CD4-positive, alpha-beta T cell treated with Interleukin-6 at 100 ng/mL for 8 hours (primary cell): ENCODE measurements at places on chromosomes 2 and 18.

DNA sequence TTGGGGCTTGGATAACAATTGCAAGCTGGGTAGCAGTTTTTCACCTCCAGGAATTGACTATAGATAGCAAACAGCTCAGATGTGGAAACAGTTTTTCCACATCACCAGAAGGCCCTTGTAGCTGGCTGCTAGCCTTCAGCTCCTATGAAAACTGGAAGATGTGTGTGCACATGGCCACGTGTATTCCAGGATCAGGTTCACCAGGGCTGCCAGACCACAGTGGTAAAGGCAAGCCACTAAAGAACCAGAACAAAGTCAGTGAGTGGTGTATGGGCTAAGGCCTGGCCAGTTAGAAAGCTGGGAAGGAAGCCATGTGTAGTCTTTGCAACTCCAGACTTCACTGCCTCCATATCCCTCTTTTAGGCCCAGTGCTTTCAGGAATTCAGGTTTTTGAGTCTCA lies 12.9 kb downstream of the LRRTM1 start:
- no peak for DNase-seq

GRCh38 chr18:70553245-70553935 lies 264.5 kb downstream of the SOCS6 start:
- no peak for DNase-seq

- no peak for DNase-seq
Observed at GRCh38 chr18:74078257-74078656, 69.4 kb downstream of the FBXO15 start.

DNA sequence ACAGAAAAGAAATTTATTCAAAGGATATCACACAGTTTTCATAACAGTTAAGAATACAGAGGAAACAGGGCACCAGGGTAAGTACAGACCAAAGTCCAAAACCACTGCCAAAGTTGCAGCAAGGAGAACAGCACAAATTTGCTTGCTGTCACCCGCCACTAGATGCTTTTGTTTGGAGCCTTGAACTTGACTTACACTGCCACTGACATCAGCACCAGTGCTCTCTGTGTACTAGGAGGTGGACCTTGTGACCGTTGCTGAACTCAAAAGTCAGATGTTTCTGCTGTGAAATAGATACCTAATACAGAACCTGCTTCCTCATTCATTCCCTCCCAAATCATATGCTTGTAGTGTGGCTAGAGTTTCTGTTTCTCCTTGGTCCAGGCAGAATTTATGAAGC lies 578.3 kb upstream of the TMEFF2 start:
- no peak for DNase-seq

DNA sequence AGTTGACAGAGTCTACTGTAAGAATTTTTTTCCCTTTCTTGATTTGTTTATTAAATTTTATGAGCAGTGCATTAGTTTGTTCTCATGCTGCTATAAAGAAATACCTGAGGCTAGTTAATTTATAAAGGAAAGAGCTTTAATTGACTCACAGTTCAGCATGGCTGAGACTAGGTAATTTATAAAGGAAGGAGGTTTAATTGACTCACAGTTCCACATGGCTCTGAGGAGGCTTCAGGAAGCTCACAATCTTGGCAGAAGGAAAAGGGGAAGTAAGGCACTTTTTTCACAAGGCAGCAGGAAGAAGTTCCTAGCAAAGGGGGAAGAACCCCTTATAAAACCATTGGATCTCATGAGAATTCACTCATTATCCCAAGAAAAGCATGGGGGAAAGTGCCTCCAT lies 191.4 kb upstream of the VRK2 start:
- no peak for DNase-seq

GRCh38 chr18:9902832-9903231 lies 11.0 kb upstream of the VAPA start:
- DNase-seq: no peak

DNA sequence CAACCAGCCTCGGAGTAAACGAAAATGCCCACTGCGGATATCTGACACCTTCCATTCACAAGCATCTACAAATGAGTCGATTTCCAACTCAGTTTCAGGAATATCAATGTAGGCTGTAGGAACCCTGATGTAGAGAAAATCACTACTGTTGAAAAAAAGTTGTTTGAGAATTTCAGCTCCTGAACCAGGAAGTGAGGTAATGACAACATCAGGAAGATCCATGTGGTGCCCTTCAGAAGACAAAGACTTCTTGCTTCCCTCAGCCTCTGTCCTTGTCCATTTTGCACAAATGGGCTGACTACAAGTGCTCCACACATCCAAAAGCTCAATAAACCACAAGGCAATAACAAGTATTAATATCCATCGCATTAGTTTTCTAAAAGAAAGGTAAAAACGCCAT lies 4.7 kb downstream of the DSEL start:
- no peak for DNase-seq

GRCh38 chr2:16750175-16750924 lies 84.7 kb upstream of the CYRIA start:
- no peak for DNase-seq

- no peak for DNase-seq
Observed at GRCh38 chr2:40471866-40472265, 20.0 kb upstream of the SLC8A1 start.

GRCh38 chr2:24981411-24982136 lies 9.8 kb upstream of the DNAJC27 start:
- no peak for DNase-seq

- no peak for DNase-seq
Observed at GRCh38 chr2:88100489-88100858, 27.4 kb downstream of the FABP1 start.

- DNase-seq: no peak
Observed at GRCh38 chr2:128491692-128492244, 173.1 kb upstream of the HS6ST1 start.

- no peak for DNase-seq
Observed at GRCh38 chr18:61085036-61085435, 248.2 kb upstream of the CDH20 start.

DNA sequence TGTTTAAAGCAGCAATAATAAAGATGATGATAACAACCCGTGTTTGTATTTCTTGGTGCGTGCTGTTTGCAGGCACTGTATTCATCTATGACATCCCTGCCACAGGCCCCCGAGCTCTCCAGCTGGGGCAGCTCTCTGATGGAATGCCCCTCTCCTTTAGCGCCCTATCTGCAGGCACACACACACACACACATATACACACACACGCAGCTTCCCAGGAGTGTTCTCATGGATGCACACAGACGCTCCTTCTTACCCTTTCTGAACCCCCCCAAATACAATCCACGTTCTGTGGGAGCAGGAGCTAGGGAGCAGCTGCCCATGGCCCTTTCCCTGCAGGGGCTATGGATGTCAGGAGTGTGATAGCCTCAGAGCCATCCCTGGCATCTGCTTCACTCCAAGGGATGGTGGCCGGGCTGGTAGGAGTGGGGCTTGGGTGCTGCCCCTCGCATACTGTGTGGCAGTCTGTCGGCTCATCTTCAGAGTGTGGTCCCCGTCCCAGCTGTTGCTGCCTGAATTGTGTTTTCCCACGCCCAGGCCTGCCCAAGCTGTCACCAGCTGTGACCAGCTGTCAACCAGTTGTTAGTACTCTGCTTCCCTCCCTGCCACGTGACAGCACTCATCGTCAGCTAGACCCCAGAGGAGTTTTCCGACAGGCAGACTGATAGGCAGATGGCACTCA lies 50.8 kb upstream of the MYCN start:
- no peak for DNase-seq

DNA sequence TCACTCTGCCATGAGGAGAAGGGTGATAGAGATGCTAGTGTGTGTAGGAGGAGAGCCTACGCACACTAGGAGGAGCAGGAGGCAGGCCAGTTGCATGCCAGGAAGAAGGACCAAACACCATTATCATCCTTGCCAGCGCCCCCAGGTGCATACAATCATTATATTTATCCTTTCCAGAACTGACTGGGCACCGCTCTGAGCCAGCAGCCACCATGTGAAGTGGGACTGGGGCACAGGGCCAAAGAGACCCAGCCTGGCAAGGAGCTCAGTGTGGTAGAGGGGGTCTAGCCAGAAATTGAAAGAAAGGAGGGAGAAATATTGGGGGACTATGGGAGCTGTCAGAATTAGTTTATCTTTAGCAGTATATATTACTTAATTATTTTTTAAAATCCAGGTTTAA lies 8.3 kb upstream of the GPR148 start:
- DNase-seq: no peak

DNA sequence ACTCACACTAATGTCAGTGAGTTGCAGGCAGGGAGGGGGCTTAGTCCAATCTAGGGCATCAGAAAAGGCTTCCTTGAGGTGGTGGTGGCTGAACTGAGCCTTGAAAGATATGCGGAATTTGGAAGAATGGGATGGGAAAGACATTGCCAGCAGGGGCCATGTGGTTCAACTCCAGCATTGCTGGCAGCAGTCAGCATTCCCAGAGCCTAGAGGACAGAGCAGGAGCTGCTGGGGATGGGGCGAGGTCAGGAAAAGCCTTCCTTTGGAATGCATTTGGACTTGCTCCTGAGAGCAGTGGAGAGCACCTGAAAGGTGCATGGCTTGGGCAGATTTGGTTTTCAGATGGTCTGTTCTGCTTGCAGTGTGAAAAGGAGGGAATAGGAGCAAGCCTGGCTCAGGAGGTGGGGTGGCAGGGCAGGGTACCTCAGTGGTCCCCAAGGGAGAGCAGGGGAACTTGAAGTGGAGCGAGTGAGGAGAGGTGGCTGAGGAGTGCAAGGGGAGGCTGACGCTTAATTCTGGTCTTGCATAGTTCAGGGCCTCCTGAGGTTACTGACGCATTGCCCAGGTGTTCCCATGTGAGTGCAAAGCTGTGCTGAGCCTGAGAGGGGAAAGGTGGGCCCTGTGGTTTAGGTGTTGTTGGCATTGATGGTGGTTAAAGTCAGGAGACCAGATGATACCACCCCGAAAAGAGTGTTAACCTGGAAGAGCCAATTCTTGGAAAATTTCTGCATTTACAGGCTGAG lies 112.1 kb upstream of the MGAT5 start:
- DNase-seq: no peak

GRCh38 chr2:201974171-201975100 lies 59.2 kb upstream of the FZD7 start:
- DNase-seq: no peak

DNA sequence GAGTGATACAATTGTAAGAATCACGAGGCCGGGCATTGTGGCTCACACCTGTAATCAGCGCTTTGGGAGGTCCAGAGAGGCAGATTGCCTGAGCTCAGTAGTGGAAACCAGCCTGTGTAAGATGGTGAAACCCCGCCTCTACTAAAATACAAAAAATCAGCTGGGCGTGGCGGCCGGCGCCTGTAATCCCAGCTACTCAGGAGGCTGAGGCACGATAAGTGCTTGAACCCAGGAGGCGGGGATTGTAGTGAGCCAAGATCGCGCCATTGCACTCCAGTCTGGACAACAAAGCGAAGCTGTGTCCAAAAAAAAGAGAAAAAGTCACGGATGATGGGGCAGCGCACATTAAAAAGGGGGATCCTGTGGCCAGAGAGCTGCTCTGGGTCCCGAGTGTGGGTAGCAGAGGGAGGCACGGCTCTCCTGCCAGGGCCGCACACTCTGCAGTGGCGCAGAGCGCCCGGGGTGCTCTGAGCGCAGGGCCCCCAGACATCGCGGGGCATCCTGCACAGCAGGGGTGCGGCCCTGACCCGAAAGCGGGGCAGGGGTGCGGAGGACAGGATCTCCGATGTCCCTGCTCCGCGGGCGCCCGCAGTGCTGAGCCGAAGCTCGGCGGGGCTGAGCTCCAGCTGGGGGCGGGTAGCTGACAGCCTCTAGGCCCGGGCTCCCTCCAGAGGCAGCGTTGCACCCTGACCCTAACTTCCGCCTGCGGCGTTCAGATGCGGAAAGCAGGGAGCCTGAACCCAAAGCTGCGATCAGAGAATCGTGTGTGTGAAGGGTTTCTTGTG lies 30.4 kb upstream of the RAB6D start:
- DNase-seq: no peak

DNA sequence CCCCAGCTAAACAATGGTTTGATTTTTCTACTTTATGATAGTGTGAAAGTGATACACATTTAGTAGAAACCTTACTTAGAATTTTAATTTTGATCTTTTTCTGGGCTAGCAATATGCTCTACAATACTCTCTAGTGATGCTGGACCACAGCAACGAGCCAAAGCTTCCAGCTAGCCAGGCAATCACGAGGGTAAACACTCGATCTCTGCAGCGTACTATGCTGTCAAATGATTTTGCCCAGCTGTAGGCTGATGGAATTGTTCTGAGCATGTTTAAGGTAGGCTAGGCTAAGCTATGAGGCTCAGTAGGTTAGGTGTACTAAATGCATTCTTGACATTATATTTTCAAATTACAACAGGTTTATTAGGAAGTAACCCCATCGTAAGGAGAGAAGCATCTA lies 207.5 kb downstream of the LRRTM4 start:
- no peak for DNase-seq

DNA sequence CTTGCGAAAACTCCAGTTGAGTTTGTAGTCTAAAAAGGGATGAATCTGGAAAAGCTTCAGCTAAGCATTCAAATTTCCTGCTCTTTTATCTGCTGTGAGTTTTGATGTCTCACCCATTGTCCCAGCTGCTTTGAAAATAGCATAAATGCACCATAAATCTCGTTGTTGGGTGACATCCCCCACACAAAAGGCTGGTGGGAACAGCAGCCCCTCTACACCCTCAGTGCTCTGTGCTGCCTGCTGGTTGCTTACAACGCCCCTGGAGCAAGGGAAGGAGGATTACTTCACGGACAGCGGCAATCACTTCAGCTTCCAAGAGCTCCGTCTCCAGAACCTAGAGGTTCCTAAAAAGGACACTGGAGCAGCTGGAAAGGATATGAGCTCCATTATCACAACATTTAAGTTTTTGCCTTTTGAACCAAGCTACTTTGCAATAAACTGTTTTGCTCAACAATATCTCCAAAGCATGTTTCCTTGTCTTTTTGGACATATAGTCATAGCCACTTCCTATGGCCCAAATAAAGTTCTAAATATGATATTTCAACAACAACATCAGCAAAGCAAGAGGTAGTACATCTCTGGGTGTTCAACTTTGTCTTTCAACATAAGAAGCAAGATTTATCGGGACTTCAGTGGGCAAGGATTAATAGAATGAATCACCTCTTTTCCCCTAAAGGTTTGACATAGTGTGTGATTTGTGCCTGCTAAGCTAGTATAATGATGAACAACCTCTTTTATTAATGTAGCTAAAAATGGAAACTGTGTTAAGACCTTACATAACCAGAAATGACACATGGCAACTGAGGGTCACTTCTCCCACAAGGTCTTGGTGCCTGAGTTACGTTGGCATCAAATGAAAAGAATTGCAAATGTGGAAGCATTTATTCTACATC lies 413.5 kb downstream of the TXNL1 start:
- DNase-seq: no peak

- DNase-seq: no peak
Observed at GRCh38 chr2:44325897-44326296, 35.4 kb downstream of the PREPL start.
